Foreskin fibroblast (primary cell): ENCODE measurements at places on chromosomes 1 and 21.
A peak's percentile ranks its signal among the peaks of the same experiment; 100 is the strongest.

DNA sequence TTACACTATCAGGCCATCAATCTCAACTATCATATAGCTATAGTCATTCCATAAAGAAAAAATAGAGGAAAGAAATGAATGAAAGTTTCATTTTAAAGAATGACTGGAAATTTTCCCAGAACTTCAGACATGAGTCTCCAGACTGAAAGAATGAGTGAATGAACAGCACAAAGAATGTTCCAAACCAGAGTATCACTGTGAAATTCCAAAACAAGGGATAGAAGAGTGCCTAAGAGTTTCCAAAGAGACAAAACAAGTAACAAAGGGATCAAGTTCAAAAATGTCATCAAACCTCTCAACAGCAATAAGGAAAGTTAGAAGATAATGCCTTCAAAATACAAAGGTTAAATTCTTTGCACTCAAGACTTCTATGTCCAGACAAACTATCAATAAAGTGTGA, 114.9 kb downstream of the DENND1B start:
- DNase-seq, result no peak

DNA sequence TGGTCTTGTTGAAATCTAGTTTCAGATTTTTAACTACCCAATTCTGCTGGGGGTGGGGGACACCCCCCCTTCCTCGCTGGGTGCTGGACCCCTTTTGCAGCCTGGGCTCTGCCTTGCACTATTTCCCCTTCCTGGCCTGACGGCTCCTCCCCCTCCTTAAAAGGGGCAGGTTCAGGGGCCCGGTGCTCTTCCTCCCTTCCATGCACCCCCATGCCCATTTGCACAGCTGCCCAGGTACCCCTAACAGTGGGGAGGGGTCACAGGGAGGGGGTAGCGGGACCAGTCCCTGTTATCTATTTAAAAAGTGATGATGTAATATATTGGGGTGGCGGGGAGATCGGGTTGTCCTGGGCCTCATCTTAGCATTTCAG, 15.3 kb downstream of the ZBTB7B start:
- DNase-seq, result no peak

DNA sequence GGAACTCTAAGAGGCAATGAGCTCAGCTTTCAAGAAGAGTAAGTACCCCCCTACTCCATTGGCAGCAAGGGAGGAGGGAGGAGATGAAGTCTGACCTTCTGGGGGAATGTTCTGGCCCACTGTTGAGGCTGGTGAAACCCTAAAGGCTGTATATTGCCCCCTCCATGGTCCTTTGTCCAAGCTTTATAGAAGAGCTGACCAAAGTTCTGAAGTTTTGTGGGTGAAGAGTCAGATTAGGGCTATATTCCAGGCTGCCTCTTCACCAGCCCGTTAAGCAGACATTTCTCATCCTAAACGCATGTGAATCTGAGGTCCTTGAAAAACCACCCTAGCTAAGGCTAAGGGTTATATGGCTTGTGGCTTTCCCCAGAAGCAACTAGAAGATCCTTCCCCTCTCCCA, 1.4 kb downstream of the C1orf94 start:
- DNase-seq, result no peak

GRCh38 chr1:27436204-27437159, 44.1 kb downstream of the GPR3 start:
- peak; percentile 24 for DNase-seq

DNA sequence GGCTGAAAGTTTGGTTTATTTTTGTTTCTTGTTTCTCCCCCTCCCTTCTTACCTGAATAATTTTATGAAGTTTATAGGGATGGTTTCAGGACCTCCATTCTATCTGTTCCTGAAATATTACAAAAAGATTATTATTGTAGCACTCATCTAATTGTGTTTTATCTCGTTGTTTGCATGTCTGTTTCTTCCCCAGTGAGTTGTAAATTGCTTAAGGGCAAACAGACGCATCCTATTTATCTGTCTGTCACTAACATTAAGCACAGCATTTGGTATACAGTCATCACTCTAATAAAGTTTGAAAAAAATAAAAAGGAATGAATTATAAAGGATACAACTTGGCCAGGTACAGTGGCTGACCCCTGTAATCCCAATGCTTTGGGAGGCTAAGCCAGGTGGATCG, 123.5 kb downstream of the LRRC7 start:
- no peak for DNase-seq

DNA sequence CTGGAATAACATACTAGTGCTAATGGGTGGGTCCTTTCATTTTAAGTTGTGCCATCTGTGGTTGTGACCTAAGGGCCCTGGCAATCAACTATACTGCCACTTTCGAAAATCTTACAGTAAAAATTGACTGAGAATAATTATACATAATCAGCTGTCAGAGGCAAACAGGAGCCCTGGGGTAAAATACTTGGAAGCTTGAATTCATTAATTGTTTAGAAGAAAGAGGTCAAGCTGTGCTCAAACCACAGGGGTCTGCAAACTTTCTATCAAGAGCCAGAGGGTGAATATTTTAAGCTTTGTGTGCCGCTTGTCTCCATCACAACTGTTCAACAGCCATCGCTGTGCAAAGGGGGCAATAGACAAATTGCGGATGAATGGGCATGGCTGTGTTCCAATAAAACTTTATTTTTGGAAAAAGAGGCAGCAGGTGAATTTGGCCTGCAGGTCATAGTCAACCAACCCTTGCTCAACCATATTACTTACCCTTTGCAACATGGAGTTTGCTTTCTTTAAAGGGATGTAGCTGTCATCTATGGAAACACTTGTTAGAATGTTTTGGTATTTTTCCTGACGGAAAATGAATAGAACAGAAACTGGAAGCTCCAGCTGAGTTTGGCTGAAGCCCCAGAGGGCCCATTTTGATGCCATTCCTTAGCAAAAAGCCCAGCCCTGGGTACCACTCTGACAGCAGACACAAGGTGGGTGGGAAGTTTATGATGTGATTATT, 35.7 kb upstream of the USP1 start:
- no peak for DNase-seq

DNA sequence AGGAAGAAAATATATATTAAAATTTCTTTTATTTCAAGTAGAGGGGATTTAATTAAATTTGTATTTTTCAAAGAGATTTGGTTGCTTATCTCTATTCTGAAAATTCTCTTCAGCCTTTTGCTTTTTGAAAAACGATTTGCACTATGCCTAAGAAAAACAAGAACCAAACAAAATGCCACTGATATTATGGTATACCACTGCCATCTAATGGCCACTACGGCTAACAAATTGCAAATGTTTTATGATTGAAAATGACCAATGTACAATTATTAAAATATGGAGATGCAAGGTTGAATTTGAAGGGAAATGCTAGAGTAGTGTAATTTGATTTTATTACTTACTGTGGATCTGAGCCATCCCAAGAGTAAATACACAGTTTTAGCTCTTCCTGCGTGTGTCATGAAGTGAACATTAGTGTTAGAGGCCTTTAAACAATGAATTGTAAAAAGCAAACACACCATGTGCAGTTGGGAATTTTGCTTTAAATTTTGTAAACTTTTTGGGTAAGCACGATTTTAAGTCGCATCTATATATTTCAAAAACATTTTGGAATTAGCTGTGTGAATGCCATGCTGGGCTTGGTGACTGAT, 137.4 kb upstream of the USP25 start:
- peak; percentile 13 for DNase-seq
